ENCODE measurements at places on chromosomes 13 and 19.

- no peak for DNase-seq
These were observed 894.9 kb upstream of the PCDH9 start for GRCh38 chr13:68125087-68125480.

DNA sequence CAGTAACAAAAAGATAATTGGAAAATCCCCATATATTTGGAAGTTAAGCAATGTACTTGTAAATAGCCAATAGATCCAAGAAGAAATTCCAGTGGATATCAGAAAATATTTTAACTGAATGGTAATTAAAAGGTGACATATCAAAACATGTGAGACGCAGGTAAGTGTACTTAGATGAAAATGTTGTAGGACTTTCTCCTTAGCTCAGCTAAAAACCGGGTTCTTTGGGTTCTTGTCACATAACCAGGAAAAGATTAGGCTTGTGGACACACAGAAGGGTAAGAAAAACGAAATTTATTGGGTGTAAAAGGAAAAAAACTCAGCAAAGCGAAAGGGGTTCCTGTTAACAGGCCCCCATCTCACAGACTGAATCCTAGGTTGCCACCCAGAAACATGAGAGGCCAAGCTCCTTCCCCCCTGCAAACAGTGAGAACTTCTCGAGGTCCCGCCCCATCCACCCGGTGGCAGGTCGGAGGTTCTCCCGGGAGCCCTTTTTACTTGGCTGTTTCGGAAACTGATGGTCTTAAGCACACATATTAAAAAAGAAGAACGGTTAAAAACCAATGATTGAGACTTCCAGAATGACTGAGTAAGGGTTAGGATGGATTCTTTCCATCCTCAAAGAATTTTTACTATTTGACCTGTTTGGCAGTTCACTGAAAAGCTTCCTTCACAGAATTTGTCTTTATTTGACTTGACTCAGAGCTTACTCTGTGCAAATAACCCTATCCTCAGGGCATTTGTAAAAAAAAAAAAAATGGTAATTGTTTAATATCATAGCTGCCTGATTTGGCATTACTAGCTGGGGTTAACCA, 3.1 kb upstream of the CCDC70 start:
- DNase-seq, result no peak

- no peak for DNase-seq
These were observed 22.8 kb upstream of the STOML3 start for GRCh38 chr13:39013462-39013861.

DNA sequence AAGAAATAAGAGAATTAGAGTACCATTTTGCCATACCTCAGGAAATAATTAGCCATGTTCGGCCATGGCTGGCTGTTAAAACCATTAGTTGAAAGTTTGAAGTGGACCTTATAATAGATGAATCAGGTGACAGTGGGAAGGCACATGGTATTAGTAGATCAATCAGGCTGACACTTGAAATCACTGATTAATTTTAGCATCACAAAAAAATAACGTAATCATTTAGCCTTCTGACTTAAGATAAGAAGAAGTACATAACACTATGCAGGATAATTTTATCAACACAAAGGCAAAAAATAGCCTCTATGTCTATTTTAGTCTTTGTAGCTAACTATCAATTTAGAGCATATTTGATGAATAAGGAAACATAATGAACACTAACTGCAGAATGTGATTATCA, 615.5 kb downstream of the PCDH17 start:
- no peak for DNase-seq

DNA sequence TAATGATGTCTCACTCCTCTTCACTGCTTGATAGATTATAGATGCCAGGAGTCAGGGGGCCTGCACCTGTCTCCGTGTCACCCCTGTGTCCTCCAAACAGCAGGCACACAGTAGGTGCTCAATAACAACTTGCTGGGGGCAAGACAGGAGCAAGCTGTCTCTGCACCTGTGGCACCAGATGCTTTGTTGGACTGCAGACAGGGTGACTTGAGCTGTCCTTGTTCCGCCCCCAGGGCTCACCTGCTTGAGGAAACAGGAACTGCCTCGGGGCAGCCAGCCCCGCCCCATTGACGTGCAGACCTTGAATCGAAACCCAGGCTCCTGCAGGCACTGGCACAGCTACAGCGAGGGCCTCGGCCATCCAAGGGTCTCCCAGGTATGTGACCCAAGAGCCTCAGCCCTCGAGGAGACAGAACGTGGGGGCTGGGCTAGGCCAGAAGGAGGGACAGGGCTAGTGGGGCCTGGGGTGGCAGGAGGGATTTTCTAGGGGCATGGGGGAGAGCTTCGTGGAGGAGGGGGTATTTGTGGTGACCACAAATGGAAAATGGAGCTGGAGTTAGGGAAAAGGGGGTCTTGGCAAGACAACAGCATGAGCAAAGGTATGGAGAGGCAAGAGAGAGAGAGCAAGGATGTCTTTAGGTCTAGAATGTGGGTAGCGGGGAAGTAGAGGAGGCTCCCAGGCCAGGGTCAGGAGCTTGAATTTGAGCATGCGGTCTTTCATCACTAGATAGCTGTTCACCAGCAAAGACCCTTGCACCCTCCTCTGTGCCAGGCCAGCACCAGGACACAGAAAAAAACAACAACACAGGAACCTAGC, at the start of gene HSH2D:
TSS of gene HSH2D (plus strand) at position 287 of the 817 bp plus-strand sequence. CDS start 5,066 bp downstream, outside the sequence.
- DNase-seq, result no peak

GRCh38 chr13:64020126-64020525, 2604.5 kb upstream of the PCDH20 start:
- no peak for DNase-seq

- DNase-seq, result no peak
These were observed 28.2 kb downstream of the LAIR2 start for GRCh38 chr19:54530866-54531265.

DNA sequence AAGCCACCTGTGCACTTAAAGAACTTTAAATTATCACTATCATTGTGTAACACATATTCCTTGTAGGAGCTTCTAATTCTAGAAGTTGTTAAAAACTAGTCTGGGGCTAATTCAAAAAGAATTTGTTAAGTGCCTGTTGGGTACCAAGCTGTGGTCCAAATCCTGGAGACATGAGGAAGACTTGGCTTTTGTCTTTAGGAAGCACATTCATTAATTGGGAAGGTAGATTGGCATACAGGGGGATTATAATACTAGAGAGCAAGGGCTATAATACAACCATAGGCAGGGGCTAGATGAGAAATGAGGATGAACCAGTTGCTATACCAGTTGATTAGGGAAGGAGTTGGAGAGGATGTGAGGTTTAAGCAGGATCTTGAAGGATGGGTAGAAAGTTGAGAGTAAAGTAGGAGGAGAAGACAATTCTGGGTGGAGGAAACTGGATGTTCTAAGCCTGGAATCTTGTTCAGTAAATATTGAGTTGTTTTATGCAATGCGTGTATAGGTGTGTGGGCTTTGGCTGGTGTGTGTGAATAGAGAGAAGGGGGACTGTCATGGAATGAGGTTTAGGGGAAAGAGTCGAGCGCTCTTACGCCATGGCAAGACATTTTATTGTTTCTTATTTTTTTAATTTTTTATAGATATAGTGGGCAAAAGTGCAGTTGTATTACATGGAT, 350.1 kb downstream of the GPC5 start:
- no peak for DNase-seq

DNA sequence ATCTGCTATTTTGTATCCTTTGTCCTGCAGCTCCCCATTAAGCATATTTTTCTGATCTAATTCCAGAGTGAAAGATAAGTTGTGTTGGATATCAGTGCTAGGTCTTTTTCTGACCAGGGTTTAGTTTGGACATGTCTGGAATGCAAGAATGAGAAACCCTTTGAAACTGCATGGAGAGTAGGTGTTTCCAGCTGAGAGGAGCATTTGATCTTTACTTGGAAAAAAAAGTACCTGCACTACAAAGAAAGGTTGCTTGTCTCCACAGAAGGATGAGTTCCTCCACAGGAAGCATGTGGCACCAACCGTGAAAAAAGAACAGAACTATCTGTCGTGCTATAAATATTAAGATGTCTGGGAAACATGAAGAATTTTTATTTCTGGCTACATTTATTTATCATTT, 36.6 kb upstream of the MED4 start:
- DNase-seq, result no peak

DNA sequence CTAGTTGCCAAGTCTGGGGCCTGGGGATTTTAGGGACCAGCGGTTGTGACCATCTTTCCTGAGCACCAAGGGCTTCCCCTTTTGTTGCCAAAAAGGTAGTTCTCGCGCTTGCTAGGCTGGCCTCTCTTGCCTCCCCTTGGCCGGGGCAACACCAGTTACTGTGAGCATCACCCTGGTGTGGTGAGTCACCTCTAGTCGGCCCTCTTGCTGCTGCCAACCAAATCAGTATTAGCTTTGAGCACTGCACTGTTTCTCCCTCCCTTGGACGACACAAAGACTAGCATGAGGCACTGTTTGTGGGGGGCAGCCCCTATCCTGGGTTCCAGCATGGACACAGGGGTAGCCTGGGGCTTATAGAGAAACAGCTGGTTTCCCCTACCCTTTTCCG, 6.9 kb downstream of the SYDE1 start:
- no peak for DNase-seq

DNA sequence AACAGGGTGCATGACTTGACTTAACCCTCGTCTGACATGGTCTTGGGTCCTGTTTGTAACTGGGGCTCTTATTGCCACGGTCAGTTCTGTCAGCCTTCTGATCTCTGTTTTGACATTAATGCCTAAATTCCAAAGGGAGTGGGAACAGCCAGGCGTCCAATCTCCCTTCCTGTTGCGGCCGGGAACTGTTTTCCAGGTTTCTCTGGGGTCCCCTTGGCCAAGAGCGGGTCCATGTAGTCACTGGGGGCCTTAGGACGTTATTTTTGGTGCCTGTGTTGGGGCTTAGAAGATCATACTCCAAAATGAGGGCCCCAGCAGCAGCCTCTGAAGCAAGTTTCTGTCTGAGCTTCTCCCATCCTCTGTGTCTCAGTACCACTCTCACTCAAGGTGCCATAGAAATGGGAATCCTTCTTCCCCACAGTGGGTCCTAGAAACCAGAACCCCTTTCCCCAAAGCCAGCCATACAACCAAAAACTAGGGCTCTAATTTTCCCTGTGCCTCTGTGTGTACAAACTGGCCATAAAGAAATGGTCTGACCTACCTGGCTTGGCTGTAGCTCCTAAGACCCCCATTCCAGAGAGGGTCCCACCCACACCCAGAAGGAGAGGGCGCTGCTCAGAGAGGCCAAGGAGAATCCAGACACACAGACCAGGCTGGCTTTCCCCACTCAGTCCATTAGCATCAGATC, 50.4 kb downstream of the C13orf46 start:
- no peak for DNase-seq

DNA sequence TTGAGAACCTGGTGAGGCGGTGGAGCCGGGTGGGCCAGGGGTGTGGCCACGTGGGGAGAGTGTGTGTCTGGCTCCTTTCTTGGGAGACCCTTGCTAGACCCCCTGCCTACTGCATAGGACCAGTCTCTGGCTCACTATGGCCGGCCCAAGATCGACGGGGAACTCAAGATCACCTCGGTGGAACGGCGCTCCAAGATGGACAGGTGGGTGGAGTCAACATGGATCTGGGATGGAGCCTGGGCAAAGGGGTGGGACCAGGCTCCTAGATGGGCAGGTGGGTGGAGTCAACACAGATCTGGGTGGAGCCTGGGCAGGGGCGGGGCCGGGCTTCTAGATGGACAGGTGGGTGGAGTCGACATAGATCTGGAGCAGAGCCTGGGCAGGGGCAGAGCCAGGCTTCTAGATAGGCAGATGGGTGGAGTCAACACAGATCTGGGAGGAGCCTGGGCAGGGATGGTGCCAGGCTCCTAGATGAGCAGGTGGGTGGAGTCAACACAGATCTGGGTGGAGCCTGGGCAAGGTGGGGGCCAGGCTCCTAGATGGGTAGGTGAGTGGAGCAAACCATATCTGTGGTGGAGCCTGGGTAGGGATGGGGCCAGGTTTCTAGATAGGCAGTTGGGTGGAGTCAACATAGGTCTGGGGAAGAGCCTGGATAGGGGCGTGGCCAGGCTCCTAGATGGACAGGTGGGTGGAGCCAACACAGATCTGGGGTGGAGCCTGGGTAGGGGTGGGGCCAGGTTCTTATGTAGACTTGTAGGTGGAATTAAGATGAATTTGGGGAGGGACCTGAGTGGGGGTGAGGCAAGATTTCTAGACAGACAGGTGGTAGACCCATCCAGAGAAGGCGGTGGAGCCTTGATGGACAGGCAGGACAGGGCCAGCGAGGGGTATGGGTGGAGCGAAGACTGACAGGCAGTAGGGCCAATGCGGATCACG, 56.5 kb downstream of the VAV1 start:
- DNase-seq, result no peak

DNA sequence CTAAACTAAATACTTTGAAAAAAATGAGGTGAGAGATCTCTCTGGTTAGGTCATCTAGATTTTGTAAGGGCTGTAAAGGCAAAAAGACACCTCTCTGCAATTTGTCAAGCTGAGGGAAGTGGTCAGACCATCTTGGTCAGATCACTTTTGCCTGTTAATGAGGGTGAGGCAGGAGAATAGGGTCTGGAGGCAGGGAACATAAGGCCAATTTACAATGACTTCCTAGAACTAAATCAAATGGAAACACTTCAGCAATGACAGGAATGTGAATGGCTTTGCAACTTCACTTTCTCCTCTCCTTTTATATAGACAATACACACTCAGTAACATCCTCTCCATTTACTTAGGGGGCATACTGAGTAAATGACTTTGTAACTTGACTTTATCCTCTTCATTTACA, 1653.4 kb downstream of the SLITRK5 start:
- DNase-seq, result no peak

DNA sequence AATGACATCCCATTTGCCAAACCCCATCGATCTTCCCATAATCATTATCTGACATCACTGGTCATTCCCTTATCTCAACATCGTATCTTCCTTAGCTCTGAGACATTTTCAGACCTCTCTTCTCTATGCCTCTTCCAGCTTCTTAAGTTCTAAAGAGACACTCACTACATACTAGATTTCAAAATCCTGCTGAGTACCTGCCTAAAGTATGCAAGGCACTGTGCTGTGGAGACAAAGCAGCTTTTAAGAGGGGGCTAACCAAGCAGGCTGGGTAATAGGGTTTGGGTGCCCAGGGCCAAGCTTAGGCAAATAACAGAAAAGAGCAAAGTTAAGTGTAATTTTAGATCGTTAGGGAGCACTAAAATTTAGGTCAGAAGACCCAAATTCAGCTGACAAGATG, 3.4 kb upstream of the POMP start:
- DNase-seq, result no peak

GRCh38 chr19:38290631-38291147, 13.4 kb upstream of the C19orf33 start:
- DNase-seq, result no peak

GRCh38 chr13:26834646-26835045, 74.1 kb upstream of the GPR12 start:
- no peak for DNase-seq

DNA sequence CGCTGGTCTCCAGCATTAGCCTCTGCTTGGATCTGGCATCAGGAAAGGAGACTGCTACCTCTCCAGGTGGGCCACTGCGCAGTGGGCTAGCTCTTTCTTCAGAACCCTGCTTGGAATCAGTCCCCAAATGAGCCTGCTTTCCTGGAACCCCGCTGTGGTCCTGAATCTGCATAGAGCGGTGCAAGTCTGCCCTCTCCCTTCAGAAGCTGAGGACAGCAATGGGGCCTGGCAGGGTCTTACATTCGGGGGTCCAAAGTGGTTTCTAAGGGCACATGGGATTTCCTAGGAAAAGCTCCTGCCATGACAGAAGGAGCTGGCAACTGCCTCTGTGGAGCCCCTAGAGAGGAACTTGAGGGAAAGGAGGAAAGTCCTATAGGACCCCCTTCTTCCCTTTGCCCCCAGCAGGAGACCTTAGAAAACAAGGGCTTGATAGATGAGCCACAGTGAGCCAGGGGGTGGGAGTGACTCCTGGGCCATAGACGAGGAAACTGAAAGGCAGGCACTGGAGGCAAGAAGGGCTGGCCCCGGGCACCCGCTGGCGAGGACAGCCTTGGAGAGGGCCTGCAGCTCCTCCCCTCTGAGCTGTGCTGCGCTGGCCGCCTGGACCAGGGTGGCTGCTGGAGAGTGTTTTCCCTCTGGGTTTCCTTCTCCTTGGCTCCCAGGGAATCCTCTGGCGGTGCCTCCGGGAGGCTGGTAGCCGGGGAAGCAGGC, 1.4 kb upstream of the VSTM2B start:
- no peak for DNase-seq
